ENCODE measurements at places on chromosomes 3 and 15. TPM values are rescaled to one million over a fixed set of nuclear protein-coding genes. Genes with fewer than 3 reads are reported as not detected.
A peak's percentile ranks its signal among the peaks of the same experiment; 100 is the strongest.

DNA sequence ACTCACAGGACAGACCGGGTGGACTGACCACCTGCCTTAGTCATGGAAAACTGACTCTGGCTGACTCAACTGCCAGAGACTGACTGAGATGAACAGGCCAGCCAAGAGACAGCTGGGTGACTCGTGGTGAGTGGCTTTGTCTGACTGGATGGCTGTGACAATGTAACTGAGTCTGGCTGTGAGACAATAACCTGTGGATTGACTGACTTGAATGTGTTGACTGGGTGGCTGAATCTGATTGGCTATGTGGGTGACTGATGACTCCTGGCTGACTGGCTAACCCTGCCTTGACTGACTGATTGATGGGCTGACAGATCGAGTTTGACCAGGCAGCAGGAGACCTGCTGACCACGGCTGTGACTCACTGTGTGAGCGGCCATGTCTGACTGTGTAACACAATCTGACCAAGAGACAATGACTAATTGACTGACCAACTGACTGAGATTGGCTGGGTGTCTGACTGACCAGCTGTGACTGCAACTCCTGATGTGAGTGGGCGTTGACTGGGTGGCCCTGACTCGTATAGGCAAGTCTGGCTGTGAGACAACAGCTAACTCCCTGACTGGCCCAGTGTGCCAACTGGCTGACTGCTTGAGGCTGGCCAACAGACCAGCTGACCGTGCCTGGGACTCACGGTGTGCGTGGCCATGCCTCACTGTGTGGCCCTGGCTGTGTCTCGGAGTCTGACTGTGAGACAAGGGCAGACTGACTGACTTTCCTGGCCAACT lies 509.1 kb downstream of the SHQ1 start:
- H3K36me3 ChIP-seq, result no peaks in the 10 kb centered on the region
- H3K4me1 ChIP-seq, result peaks cover 41% of the 10 kb centered on the region
- H3K27ac ChIP-seq, result peak overlapping the region; percentile 35
- no peak for DNase-seq

GRCh38 chr3:184846496-184846895 lies 34.5 kb downstream of the VPS8 start:
- no peaks in the 10 kb centered on the region for H3K36me3 ChIP-seq
- H3K4me3 ChIP-seq, result no peak overlapping the region
- no peak overlapping the region for H3K27ac ChIP-seq
- H3K4me1 ChIP-seq, result peaks cover 4% of the 10 kb centered on the region

GRCh38 chr15:34927726-34928125 lies 41.8 kb downstream of the AQR start:
- H3K36me3 ChIP-seq, result peaks cover 62% of the 10 kb centered on the region
- H3K4me3 ChIP-seq, result no peak overlapping the region
- no peaks in the 10 kb centered on the region for H3K27me3 ChIP-seq
- no peak for DNase-seq

GRCh38 chr3:149585401-149585726 lies 72.5 kb downstream of the WWTR1 start:
- no peaks in the 10 kb centered on the region for H3K27me3 ChIP-seq
- no peak for DNase-seq
- H3K4me1 ChIP-seq, result peaks cover 95% of the 10 kb centered on the region
- no peak overlapping the region for H3K4me3 ChIP-seq
- H3K36me3 ChIP-seq, result no peaks in the 10 kb centered on the region

- H3K4me3 ChIP-seq, result no peak overlapping the region
- no peaks in the 10 kb centered on the region for H3K27me3 ChIP-seq
- no peaks in the 10 kb centered on the region for H3K36me3 ChIP-seq
Observed at GRCh38 chr15:56950979-56951378, 32.5 kb downstream of the TCF12 start.

DNA sequence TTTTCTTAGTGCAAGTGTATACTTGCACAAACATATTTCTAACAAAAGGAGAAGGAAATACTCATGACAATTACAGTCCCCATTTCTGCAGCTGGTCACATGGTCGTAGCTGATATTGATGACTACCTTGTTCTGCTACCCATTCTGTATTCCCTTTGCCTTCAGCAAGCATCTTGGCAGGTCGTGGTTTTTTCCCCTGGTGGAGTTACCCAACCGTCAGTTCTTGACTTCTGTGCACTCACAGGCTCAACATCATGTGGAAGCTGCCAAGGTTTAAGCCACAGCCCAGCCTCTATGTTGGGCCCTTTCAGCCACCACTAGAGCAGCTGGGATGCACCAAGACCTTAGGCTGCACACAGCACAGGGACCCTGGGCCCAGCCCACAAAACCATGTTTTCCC lies 56.1 kb downstream of the VGLL3 start:
- no peak overlapping the region for H3K27ac ChIP-seq
- no peak overlapping the region for H3K4me3 ChIP-seq
- no peaks in the 10 kb centered on the region for H3K27me3 ChIP-seq
- DNase-seq, result no peak
- H3K4me1 ChIP-seq, result no peaks in the 10 kb centered on the region

GRCh38 chr15:40345867-40346578 lies 4.8 kb upstream of the PHGR1 start:
- no peak overlapping the region for H3K4me3 ChIP-seq
- no peak overlapping the region for H3K27ac ChIP-seq
- peaks cover 41% of the 10 kb centered on the region for H3K4me1 ChIP-seq
- no peak for DNase-seq

- no peaks in the 10 kb centered on the region for H3K36me3 ChIP-seq
- DNase-seq, result no peak
- H3K4me3 ChIP-seq, result peak overlapping the region; percentile 58
- peaks cover 22% of the 10 kb centered on the region for H3K4me1 ChIP-seq
- H3K27me3 ChIP-seq, result peaks cover 29% of the 10 kb centered on the region
Observed at GRCh38 chr3:42501681-42502428, 588 bp upstream of the VIPR1 start.

- DNase-seq, result no peak
- peaks cover 10% of the 10 kb centered on the region for H3K4me1 ChIP-seq
- no peaks in the 10 kb centered on the region for H3K27me3 ChIP-seq
- no peak overlapping the region for H3K27ac ChIP-seq
Observed at GRCh38 chr3:133191818-133192217, 153.6 kb downstream of the TMEM108 start.

- no peaks in the 10 kb centered on the region for H3K36me3 ChIP-seq
- no peak overlapping the region for H3K27ac ChIP-seq
- no peaks in the 10 kb centered on the region for H3K27me3 ChIP-seq
Observed at GRCh38 chr15:39462691-39463090, 118.2 kb upstream of the THBS1 start.

- DNase-seq, result peak; percentile 96
- H3K36me3 ChIP-seq, result no peaks in the 10 kb centered on the region
- H3K4me1 ChIP-seq, result peaks cover 83% of the 10 kb centered on the region
- peak overlapping the region; percentile 49 for H3K4me3 ChIP-seq
- peak overlapping the region; percentile 91 for H3K27ac ChIP-seq
Observed at GRCh38 chr15:25850154-25851111, 12.7 kb downstream of the ATP10A start.

GRCh38 chr15:65195548-65195923 lies 10.4 kb upstream of the CLPX start:
- peaks cover 10% of the 10 kb centered on the region for H3K4me1 ChIP-seq
- no peak for DNase-seq
- H3K36me3 ChIP-seq, result no peaks in the 10 kb centered on the region
- no peaks in the 10 kb centered on the region for H3K27me3 ChIP-seq

DNA sequence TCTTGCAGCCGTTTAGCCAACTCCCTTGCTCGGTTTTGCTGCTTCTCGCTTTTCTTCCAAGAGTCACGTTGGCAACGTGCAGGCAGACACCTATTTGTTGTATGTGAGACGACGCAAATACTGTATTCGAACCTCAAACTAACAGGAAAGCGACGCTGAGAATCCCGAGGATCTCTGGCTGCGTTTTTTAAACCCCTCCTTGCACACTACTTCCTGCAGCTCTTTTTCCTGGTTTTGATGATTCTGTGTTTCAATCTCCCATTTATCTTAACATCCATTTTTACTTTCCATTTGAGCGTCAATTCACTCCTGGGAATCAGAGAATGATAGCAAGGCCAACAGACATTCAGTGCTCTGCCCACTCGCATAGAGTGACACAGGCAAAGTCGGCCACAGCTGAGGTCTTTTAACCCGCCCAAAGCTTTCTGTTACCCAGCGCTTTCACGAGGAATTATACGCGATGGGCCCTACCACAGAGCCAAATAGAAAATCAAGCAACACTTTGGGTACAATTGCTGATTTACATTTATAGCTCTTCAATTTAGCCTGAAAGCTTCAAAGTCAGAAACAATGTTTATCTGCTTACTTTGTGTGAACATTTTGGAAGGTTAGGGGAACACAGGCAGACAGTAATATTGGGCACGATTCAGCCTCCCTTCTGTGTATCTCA lies 1.6 kb upstream of the ANXA2 start:
- no peak for DNase-seq
- H3K27ac ChIP-seq, result peak overlapping the region; percentile 59
- H3K27me3 ChIP-seq, result no peaks in the 10 kb centered on the region
- peaks cover 25% of the 10 kb centered on the region for H3K4me1 ChIP-seq

The NANOGP8 gene
- 0.63 TPM for total RNA-seq

The GALNT15 gene
- total RNA-seq, result 76.0 TPM

The STXBP5L gene
- 0.42 TPM for total RNA-seq

The SERINC4 gene
- total RNA-seq, result not detected

Data from esophagus muscularis mucosa (tissue), 4 donors.